ENCODE measurements at places on chromosomes 16 and 17.

DNA sequence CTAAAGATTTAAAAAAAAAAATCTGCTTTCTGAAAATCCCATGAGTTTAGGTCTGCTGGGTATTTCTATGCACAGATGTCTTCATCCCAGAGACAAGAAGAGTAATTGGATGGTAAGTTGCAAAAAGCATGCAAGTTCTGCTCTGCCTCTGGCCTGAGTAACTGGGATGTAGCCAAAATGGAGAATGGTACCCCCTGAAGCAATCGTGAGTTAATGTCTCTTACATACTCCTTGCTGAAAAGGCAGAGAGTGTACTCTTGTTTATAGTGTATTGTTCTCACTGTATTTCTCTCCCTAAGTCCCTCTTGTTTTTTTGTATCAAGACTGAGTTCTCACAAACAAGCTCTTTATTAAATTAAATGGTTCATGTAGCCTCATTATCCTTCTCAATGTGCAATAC lies 259.0 kb downstream of the IRX3 start:
- no peak for DNase-seq

DNA sequence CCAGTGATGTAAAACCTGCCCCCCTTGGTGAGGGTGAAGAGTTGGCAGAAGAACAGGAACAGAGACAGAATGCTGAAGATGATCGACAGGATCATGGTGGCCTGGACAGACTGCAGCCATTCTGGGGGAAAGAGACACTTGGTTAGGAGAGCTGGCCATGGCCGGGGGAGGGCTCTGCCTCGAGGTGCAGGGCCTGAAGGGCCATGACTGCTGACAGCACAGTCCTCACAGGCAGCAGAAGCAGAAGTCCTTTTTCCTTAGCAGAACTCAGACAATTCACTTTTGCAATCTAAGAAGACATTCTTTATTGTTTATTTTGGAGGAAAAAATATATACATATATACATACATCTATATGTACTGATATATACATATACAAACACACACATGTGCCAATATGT lies 25.6 kb downstream of the PMP22 start:
- DNase-seq: no peak

GRCh38 chr17:42337442-42337841 lies 49.1 kb downstream of the STAT5A start:
- DNase-seq: no peak

DNA sequence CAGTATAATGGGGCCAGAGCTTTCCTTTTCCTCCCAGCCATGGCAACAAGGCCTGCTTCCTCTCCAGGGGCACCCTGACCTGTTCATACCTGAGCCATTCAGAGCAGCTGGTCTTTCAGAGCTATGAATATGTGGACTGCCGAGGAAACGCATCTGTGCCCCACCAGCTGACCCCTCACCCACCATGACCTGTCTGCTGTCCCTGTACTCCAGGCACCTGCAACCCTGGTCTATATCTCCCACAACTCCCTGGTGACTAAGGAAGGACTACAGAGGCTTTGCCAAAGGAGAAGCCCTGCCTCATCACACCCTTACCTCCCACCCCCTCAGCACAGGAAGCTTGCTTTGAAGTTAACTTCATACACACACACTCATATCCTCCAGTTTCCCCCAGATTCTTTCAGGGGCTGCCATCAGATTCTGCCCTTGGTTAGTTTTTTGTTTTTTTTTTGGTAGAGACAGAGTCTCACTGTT lies 6.0 kb downstream of the TMEM106A start:
- DNase-seq: no peak

GRCh38 chr16:49564496-49565229 lies 191.1 kb downstream of the C16orf78 start:
- DNase-seq: no peak

- no peak for DNase-seq
Measured at GRCh38 chr17:10278218-10278617, 79.8 kb upstream of the GAS7 start.

- peak; percentile 72 for DNase-seq
Measured at GRCh38 chr16:88527186-88527936, 42.8 kb upstream of the ZC3H18 start.

GRCh38 chr16:28876019-28876659 lies 2.1 kb upstream of the ATP2A1 start:
- no peak for DNase-seq

- no peak for DNase-seq
Measured at GRCh38 chr17:2361010-2361760, 23.9 kb downstream of the SGSM2 start.

DNA sequence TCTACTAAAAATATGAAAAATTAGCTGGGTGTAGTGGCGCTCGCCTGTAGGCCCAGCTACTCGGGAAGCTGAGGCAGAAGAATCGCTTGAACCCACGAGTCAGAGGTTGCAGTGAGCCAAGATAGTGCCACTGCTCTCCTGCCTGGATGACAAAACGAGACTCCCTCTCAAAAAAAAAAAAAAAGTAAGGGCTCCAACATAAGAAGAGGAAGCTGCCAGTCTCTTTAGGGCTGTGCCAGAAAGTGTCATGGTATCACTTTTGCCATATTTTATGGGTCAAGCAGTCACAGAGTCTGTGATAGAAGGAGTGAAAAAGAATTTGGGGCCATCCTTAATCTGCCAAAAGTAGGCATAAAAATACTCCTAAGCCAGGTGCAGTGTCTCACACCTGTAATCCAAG lies 1.4 kb upstream of the PIPOX start:
- no peak for DNase-seq

GRCh38 chr16:65702707-65703402 lies 581.0 kb upstream of the CDH11 start:
- no peak for DNase-seq
